GM20000 (cell line): ENCODE measurements at places on chromosomes 7 and 10.

DNA sequence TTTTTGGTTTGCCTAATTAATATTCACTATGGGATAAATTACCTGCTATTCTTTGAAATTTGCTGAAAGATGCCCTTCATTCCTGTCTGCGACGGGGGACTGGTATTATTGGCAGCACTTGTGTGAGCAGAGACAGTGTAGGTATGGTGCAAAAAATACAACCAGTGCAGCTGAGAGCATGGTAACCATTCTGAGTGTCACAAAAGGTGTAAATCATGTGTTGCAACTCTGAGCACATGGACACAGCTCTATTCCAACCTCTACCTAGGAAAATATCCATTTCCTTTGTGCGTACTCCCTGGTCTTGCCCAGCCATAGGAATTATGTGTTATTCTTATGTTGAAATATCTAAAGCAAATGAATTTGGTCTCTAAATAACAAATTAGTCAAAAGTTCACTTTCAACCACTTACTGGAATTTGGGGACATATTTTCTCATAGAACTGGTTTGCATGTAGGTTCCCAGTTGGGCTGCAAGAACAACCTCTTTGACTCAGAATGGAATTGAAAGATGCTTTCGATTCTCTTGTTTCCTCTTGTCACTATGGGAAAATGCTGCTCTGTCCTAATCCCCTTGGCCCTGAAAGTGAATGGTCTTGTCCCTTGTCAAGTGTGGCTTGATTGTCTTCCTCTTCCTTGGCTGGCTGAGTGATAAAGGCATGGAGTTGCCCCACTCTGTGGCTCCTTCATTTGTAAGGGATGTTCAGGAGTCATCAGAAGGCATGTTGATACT is 57.0 kb downstream of the CELF2 start:
- peak; percentile 17 for DNase-seq

GRCh38 chr7:135326636-135327280 is 93.1 kb downstream of the STRA8 start:
- no peak for DNase-seq

- no peak for DNase-seq
Observed at GRCh38 chr7:64945503-64946175, 42.6 kb downstream of the ZNF273 start.

DNA sequence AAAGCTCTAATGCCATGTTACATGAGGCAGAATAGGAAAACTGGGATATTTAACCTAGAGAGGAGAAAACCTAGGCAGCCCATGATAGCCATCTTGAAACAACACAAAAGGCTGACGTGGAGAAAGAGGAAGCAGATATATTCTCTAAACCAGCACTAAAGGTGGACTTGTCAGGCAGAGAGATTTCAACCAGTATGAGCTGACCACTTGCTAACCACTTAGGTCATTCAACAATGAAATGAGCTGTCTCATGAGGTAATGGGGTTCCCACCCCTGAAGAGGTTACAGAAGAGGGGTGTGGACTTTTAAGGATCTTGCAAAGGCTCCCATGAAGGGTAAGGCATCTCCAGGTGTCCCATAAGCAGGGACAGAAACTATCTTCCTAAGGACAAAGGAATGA is 26.8 kb upstream of the EGR2 start:
- DNase-seq = no peak

DNA sequence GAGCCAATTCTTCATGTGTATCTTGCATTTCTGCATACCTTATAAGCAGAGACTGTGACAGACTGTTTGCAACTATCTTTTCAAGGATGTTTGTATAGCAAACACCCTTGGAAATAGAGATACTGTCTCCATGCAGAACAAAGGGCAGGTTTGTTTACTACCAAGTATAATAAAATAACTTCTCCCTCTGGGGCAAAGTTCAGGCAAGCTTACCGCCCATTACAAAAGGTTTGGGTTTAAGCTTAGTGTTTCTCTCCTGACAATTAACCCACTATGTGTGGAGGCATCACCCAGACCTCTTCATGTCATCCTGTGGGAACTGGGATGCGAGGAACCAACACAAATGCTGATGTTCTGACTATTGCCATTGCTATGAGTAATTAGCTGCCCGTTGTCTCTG is 479.1 kb upstream of the ZMIZ1 start:
- DNase-seq = no peak

DNA sequence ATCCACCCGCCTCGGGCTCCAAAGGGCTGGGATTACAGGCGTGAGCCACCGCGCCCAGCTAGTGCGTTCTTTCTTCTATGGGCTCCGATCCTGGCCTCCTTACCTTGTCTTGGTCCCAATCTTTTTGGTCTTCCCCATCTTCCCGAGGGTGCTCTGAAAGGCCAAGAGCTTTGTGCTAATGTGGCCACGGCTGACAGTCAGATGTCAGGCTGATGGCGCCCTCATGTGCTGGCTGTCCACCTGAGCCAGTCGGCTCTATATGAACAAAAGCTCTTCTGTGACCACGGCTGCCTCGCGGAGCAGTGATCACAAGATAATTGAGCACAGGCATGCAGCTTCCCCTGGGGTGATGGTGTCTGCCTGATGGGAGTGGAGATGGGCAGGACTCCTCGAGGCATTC is 11.0 kb upstream of the AHCYL2 start:
- no peak for DNase-seq

DNA sequence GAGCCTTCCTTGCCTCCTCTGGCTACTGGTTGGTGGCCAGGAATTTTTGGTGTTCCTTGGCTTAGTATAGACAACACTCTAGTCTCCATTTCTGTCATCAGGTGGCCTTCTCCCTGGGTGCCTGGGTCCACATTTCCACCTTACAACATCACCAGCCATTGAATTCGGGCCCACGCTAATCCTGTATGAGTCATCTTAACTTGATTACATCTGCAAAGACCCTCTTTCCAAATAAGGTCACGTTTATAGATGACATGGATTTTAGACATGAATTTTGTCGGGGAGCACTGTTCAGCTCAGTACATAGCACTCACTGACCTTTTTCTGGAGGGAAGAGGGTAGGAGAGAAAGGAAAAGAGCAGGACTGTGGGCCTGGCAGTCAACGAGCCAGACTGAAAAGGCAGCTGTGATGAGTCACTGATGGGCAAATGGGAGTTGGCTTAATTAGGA is 39.4 kb downstream of the MMRN2 start:
- DNase-seq = no peak

GRCh38 chr10:61271127-61271780 is 181.9 kb downstream of the TMEM26 start:
- DNase-seq = no peak

- DNase-seq = no peak
Observed at GRCh38 chr10:82400841-82401240, 525.8 kb downstream of the NRG3 start.

DNA sequence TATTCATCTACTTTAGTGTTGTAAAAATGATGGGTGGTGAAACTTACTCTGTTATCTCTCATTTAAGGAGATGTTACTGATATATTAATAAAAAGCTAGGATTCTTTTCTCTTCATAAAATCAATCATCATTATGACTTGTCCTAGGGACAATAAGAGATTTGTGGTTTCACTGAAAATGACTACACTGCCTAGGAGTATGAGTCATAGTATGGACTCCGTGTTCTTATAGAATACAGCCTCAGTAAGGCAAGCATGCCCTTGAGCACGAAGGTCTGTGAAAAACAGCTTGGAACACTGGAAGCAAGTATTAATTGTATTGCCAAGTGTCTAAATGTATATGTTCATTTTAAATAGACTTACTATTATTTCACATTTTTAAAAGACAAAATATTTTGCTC is 749.2 kb upstream of the PCDH15 start:
- no peak for DNase-seq

GRCh38 chr7:70072220-70072619 is 473.9 kb downstream of the AUTS2 start:
- no peak for DNase-seq

DNA sequence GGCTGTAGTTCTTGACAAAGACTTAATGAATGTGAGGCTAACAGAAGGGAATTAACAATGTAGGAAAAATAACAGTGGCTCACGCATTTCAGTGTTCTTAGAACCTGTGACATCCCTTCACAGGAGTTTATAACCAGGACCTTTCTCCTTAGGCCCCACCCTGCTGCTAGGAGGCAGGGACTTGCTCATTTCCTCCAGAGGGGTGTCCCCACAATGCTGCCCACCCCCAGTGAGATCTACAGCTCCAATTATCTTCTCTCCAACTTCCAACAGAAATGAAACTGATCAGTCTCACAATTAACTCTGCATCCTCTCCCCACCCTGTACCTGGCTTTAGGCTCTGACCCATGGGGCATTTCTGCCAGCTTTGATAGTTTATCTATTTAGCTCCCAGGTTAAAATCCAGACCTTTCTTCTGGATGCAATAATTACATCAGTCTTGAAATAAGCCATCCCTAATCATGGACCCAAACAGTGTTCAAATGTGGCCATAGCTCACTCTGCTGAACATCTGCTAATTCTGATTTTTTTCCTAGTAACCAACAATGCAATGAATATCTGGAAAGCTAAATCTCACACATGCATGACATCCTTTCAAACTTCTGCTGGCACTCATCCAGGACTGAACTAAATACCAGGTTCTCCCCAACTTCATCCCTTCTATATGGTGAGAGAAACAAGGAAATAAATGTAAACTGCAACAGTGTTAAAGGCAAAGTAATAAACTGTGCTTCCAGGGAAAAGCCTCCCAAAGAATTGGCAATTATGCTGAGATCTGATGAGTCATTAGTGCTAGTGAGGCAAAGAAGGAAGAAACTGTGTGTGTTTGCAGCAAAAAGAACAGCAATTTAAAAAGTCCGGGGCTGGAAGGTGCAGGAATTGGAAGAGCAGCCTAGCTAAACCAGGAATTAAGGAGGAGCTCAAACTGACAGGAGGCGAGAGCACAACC is 64.6 kb downstream of the HERPUD2 start:
- no peak for DNase-seq

GRCh38 chr10:79264942-79265341 is 82.3 kb upstream of the PPIF start:
- DNase-seq = no peak

DNA sequence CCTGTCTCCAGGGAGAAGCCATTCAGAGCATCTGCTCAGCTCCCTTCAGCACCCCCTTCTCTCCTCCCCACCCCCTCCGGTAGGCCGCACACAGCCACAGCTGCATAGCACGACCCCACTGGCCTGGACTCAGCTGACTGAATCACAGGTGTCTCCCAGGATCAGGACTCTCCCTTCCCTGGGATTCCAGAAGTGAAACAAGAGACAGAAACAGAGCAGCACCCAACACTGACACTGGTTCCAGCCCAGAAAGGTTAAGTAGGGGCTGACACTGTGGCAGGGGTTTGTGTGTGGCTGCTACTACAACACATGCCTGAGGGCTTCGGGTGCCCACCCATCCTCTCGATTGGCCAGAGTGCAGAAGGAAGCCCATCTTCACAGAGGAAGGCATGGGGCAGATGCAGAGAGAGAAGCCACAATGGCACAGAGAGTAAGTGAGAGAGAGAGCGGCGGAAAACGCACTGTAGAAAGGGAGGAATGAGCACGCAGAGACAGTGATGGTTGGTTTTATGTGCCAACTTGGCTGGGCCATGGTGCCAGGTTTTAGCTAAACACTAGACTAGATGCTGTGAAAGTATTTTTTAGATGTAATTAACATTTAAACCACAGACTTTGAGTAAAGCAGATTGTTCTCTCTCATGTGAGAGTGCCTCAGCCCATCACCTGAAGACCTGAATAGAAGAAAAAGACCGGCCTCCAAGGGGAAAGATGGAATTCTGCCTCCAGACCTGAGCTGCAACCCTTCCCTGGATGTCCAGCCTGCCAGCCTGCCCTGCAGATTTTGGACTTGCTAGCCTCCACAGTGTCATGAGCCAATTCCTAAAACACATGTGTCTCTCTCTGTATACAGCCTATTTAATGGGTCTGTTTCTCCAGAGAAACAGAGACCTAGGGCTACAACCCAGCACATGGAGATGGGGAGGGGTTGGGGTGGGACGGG is 107.5 kb downstream of the GRB10 start:
- no peak for DNase-seq

GRCh38 chr7:4837041-4837802 is 24.6 kb downstream of the PAPOLB start:
- no peak for DNase-seq

DNA sequence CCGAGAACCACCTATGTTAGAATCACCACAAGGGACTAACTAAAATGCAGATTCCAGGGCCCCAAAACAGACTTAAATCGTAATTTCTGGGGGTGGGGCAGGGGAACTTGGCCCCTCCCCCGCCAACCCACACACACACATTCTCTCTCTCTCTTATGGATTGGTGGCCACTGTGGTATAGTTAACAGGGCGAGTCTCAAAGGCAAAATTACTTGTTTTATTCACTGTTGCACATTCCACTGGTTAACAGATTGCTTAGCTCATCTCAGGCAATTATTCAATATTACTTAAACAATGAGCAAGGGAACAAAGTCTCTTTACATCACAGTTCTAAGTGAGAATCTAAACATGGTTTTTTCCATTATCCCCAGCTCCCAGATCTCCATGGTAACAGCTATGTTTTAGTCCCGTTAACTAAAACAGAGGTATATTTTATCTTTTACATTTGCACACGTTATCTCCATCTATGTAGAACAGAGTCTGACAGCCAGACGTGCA is 38.5 kb downstream of the IGF2BP3 start:
- no peak for DNase-seq

- DNase-seq = no peak
Observed at GRCh38 chr7:144470078-144470477, 66.6 kb upstream of the NOBOX start.

- DNase-seq = no peak
Observed at GRCh38 chr10:85537561-85537960, 829.0 kb downstream of the GRID1 start.

DNA sequence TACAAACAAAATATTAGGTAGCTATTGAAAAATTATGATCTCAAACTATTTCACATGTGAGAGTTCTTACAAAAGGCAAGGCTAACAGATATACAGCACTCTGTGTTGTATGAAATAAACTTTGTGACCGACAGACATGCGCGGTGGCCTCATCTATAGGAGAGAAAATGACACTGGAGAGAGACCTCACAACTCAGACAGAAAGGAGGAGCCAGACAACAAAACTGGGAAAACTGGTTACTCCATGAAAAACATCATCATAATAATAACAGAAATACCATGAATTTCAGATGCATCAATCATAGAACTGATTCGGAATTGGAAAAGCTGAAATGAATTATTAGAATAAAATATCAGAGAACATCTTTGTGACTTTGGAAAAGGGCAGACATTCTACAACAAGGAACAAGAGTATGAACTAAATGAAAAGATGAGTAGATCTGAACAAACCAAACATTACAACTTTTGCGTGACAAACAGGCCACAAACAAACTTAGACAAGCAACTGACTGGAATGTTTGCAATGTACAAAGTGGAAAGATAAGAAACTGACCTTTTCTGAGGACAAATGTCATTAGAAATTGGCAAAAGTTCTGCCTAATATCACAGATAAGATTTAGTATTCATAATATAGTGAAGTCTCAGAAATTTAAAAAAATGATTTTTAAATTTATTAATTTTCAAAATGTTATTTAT is 69.3 kb downstream of the TNS3 start:
- DNase-seq = no peak

- no peak for DNase-seq
Observed at GRCh38 chr7:24869572-24869971, 110.4 kb downstream of the OSBPL3 start.

GRCh38 chr7:139735466-139735865 is 42.3 kb downstream of the HIPK2 start:
- DNase-seq = no peak
